Esophagus muscularis mucosa (tissue), 4 donors: ENCODE measurements at places on chromosomes 13 and 19. TPM values are rescaled to one million over a fixed set of nuclear protein-coding genes. Genes with fewer than 3 reads are reported as not detected.

DNA sequence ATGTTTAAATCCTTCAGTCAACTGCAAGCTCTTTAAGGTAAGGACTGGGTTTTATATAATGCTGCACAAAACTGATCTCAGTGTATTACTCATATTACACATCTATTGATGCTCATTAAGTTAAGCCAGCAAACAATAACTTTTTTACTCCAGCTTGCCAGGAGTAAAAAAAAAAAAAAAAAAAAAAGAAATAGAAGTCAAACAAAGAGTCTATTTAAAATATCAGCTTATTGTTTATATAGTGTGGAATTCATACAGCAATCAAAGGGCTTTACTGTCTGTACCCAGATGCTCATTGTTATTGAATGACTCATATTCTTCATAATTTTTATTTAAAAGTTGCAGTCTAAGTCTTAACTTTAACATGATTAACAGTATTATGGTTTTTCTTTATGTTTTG is 21.8 kb upstream of the KBTBD7 start:
- peaks cover 11% of the 10 kb centered on the region for H3K36me3 ChIP-seq
- no peak overlapping the region for H3K4me3 ChIP-seq
- H3K27ac ChIP-seq: no peak overlapping the region
- no peak for DNase-seq
- H3K4me1 ChIP-seq: no peaks in the 10 kb centered on the region

DNA sequence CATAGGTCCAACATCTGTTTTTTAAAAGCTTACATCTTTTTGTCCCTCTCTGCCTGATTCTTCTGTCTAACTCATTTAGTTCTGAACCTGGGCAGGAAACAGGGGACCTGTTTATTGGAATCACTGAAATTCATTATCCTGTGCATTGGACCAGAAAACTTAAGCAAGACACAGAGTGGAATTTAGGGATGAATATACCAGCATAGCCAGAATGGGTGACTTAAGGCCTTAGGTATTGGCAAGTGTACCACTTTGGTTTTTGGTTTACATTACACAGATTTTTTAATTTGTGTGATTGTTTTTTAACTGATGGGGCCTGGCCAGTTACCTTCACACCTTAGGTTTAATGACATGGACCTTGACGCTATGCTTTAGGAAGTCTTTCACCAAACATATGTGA is 232.5 kb downstream of the GPC5 start:
- no peaks in the 10 kb centered on the region for H3K27me3 ChIP-seq
- H3K4me1 ChIP-seq: no peaks in the 10 kb centered on the region
- H3K4me3 ChIP-seq: no peak overlapping the region
- no peak overlapping the region for H3K27ac ChIP-seq

DNA sequence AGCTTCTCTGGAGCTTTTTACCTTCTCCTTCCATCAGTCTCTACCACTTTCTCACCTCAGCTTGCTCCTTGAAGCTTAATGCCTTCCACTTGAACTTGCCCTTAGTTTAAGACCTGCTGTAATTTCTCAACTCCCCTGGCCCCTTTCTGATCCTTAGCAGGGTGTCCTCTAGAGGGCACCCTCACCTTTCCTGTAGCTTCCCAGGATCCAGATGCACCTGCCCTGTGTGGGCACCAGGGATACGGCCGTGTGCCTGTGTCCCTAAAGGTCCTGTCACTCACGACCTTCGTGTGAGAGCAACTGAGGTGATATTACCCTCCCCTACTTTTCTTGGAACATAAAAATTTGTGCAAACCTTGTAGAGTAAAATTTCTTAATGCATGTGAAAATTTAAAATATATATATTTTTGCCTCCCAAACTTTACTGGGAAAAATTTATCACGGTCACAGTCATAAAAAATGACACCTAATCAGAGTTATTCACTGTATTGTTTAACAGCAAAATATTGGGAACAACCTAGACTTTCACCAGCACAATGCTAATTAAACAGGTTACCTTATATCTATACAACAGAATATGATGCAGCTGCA is 46.4 kb downstream of the PSG3 start:
- no peak overlapping the region for H3K27ac ChIP-seq
- H3K36me3 ChIP-seq: no peaks in the 10 kb centered on the region
- peaks cover 7% of the 10 kb centered on the region for H3K27me3 ChIP-seq
- H3K4me1 ChIP-seq: no peaks in the 10 kb centered on the region
- no peak overlapping the region for H3K4me3 ChIP-seq

DNA sequence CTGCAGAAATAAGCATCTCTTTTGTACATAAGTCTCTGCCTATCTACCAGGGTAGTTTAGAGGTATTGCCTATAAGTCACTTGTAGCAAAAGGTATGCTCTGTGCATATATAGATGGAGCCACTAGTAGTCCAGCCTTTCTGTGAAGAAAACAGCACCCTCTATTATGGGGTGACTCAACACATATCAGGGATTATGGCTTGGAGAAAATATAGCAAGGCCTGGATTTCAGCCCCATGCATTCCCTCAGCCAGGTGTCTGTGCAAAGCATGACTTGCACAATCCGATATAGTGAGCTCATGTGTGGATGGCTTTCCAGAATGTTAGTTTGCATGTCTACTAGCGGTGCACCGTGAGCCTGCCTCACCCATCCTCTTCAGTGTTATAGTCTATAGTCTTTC is 13.4 kb upstream of the NALCN start:
- H3K27ac ChIP-seq: no peak overlapping the region
- no peak overlapping the region for H3K4me3 ChIP-seq
- H3K4me1 ChIP-seq: no peaks in the 10 kb centered on the region

DNA sequence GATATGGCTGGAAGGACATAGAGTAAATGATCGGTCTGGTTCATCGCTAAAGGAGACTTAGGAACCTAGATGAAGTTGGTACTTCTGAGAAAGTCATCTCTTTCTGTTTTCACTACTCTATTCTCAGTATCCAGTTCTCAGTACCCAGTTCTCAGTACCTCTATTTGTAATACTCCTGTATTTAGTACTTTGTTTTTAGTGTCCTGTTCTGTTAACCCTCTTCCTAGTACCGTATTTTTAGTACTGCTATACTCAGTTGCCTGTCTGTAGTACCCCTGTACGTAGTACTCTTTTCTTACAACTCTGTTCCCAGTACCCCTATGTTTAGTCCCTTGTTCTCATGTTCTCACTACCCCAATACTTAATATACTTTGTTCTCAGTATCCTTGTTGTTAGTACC is 1.2 kb downstream of the RFXAP start:
- peaks cover 40% of the 10 kb centered on the region for H3K4me1 ChIP-seq
- H3K4me3 ChIP-seq: peak overlapping the region; percentile 74
- no peak for DNase-seq
- no peaks in the 10 kb centered on the region for H3K27me3 ChIP-seq

DNA sequence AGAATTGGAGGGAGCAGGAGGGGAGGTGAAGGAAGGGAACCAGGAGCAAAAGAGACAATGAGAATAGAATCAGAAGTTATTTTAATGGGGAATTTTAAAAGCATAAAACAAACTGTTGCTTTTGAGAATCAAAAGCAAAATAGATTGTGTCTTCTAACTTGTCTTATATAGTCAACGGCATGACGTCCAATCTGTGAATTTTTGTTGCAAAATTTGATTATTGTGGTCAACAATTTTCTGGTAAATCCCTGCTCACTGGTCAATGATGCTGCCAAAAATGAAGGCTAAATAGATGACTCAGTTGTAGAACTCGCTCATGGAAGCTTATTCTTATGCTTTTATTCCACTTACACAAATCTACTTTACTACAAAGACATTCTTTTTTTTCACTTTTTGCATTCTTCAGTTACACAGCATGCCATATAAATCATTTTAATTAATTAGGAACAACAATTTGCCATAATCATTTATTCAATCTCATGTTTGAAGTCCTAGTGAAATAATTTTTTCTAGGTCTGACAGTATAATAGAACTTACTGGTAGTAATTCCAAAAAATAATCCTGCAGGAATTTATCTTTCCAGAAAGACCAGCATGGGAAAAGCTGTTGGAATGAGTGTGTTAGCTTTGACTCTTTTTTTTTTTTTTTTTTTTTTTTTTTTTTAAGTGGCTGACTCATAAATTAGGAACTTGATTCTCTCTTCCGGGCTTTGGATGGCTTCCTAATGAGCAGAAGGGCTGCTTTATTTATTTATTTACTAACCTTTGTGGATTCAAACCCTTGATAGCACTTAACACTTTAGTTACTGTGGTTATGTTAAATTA is 256.9 kb downstream of the SPRY2 start:
- H3K4me1 ChIP-seq: peaks cover 16% of the 10 kb centered on the region
- H3K36me3 ChIP-seq: no peaks in the 10 kb centered on the region
- no peak overlapping the region for H3K4me3 ChIP-seq
- H3K27me3 ChIP-seq: no peaks in the 10 kb centered on the region
- DNase-seq: no peak

DNA sequence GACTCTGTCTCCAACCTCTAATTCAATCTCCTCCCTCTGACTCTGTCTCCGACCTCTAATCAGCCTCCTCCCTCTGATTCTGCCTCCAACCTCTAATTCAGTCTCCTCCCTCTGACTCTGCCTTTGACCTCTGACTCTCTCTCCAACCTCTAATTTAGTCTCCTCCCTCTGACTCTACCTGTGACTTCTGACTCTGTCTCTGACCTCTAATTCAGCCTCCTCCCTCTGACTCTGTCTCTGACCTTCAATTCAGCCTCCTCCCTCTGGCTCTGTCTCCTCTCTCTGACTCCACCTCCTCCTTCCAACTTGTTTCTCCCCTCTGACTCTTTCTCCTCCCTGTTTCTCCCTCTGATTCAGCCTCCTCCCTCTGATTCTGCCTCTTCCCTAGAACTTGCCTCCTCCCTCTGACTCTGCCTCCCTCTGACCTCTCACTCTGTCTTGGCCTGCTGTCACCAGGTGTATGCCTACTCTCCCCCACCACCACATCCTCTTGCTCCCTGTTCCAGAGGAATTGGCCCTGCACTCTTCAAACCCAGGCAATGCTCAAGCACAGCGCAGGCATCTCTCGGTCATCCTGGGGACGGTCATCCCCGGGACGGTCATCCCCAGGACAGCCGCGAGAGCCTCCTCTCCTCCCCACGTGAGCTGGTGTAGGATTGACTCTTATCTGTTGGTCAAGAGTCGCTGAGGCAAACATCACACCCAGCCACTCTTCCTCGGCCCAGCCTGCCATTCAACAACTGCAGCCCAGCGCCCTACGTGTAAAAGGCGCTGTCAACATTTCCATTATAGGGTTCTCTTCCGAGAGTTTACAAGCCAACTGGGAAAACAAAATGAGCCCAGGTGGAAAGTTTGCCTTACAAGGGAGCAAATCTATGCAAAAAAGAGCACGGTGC is 60.2 kb downstream of the ZIC5 start:
- H3K4me1 ChIP-seq: no peaks in the 10 kb centered on the region
- no peak for DNase-seq
- no peak overlapping the region for H3K4me3 ChIP-seq
- no peaks in the 10 kb centered on the region for H3K36me3 ChIP-seq
- H3K27ac ChIP-seq: no peak overlapping the region

DNA sequence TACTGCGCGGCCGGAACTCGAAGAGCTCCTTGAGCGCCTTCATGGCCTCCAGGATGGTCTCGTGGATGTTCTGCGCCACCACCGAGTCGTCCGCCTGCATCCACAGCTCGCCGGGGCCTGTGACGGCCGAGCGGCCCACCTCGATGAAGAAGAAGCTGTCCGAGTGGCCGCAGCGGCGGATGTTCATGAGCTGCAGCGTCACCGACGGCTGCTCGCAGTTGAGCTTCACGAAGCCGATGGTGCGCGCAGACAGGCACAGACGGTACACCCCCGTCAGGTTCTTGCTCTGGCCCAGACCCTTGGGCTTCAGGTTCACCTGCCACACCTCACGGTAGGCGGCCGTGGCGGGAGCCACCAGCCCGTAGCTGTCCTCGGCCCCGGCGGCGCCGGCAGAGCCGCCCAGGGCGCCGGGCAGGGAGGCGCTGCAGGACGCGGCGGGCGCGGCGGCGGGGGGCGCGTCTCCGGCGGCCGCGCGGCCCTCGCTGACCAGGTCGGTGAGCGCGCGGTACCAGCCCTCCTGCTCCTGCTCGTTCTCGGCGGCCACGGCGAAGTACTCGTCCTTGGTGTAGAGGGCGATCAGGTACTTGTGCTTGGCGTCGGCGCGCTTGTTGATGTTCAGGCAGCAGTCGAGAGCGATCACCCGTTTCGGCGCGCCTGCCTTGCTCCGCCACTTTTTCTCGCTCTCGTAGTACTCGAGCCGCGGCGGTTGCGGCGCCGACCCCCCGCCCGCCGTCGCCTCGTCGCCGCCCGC is 1.1 kb downstream of the IRS2 start:
- peak; percentile 92 for DNase-seq
- H3K4me3 ChIP-seq: peak overlapping the region; percentile 96
- no peaks in the 10 kb centered on the region for H3K27me3 ChIP-seq
- H3K36me3 ChIP-seq: peaks cover 39% of the 10 kb centered on the region
- peaks cover 23% of the 10 kb centered on the region for H3K4me1 ChIP-seq

DNA sequence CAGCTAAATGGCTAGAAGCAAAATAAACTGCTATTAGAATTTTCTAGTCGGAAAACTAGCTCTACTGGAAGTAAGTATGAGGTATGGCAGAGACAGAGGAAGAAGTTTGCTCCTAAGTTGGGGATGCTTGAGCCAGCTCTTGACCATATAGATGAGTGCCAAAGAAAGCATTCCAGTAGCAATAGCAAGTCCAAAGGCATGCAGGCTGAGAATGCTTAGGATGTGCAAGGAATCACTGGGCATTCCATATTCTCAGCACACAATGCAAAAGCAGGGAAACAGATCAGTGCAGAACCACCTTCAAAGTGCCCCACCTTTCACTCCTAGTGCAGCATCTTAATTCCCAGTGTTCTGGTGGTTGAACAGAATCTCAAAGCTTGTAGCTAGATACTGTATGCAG is 32.9 kb downstream of the SERTM1 start:
- no peaks in the 10 kb centered on the region for H3K4me1 ChIP-seq
- no peaks in the 10 kb centered on the region for H3K27me3 ChIP-seq
- no peak overlapping the region for H3K27ac ChIP-seq

GRCh38 chr13:64925727-64926126 is 2304.4 kb downstream of the PCDH9 start:
- H3K27me3 ChIP-seq: no peaks in the 10 kb centered on the region
- no peaks in the 10 kb centered on the region for H3K36me3 ChIP-seq
- no peak overlapping the region for H3K4me3 ChIP-seq

DNA sequence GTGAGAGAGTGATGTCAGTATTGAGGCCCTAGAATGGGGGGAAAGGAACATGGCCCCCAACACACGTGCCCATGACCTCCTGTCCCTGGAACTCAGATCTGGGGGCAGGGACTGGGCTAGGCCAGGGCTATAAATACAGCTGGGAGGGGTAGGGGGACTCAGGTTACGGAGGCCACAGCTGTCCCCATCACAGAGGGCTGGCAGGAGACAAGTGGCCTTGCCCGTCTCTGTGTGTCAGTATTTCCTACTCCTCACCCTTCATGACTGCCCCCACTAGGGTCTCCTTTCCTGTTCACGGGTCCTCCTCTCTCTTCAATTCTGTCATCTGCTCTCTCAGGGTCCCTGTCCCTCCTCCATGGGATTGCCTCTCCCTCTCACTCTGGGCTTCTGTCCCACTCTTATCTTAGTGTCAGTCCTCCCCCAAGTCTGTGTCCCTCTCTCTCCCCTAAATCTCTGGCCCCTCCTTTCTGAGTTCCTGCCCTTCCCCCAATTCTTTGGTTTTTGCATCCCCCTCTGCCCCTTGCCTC is 687 bp upstream of the HRC start:
- peak overlapping the region; percentile 21 for H3K27ac ChIP-seq
- H3K4me1 ChIP-seq: peaks cover 36% of the 10 kb centered on the region
- no peaks in the 10 kb centered on the region for H3K36me3 ChIP-seq
- no peaks in the 10 kb centered on the region for H3K27me3 ChIP-seq
- no peak overlapping the region for H3K4me3 ChIP-seq

The PGLYRP1 gene
- not detected for total RNA-seq

The CBY2 gene
- total RNA-seq: not detected

The RGS9BP gene
- total RNA-seq: 5.5 TPM

The WDR88 gene
- not detected for total RNA-seq

The CYP4F11 gene
- total RNA-seq: not detected

The PRX gene
- total RNA-seq: 7.3 TPM

The NECTIN2 gene
- total RNA-seq: 72.4 TPM

The ZNF317 gene
- 17.6 TPM for total RNA-seq

The ACOD1 gene
- total RNA-seq: not detected

The CEACAM21 gene
- total RNA-seq: 1.8 TPM

The C1QTNF9B gene
- total RNA-seq: not detected

The CRYL1 gene
- 42.6 TPM for total RNA-seq

The B3GNT3 gene
- total RNA-seq: 0.83 TPM
